ENCODE measurements at places on chromosomes 11 and 22.
A peak's percentile ranks its signal among the peaks of the same experiment; 100 is the strongest.

DNA sequence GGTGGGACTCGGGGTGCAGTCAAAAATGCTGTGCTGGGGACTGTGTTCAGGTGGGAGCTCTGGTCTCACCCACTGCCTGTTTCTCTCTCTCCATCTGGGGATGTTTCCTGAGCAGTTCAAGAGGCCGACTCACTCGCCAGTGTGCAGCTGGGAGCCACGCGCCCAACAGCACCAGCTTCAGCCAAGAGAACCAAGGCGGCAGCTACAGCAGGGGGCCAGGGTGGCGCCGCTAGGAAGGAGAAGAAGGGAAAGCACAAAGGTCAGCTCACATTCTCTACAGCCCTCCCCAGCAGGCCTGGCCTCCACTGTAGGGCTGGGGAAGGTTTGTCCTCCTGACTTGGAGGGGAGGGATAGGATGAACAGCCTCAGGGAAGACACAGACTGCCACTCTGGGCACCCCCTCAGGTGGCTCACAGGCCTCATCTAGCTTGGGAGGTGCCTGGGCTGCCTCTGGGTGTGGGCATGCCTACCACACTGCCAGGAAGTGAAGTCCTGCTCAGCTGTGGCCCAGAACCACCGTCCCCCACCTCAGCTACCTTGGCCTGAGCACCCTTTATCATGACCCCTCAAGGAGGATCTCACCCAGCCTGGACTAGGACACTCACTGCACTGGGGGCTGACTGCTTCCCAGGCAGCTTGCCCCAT, 13.0 kb downstream of the TUB start:
- DNase-seq = no peak

- no peak for DNase-seq
Measured at GRCh38 chr11:95175818-95176380, 55.1 kb downstream of the SESN3 start.

- peak; percentile 38 for DNase-seq
Measured at GRCh38 chr22:19607192-19608002, 83.2 kb upstream of the CLDN5 start.

DNA sequence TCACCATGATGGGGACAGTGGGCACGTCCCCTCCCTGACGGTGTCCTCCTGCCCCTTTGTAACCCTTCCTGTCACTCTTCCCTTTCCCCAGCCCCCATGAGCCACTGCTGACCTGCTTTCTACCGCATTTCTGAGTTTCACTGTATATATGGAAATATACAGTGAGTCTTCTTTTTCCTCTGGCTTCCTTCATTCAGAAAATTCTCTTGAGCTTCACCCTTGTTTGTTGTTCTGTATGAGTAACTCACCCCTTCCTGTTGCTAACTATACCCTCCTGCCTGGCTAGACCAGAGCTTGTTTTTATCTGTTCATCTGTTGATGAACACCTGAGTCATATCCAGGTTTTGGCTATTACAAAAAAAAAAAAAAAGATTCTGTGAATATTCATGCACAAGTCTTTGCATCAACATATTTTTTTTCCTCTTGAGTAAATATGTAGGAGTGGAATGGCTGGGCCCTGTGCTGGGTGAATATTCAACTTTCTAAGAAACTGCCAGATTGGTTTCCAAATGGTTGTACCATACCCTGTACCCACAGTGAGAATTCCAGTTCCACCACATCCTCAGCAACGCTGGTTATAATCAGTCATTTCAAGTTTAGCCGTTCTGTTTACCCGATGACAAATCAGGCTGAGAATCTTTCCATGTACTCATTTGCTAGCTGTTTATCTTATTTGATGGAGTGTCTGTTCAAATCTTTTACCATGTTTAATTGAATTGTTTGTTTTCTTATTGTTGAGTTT, 62.0 kb downstream of the IGF2 start:
- DNase-seq = peak; percentile 19

DNA sequence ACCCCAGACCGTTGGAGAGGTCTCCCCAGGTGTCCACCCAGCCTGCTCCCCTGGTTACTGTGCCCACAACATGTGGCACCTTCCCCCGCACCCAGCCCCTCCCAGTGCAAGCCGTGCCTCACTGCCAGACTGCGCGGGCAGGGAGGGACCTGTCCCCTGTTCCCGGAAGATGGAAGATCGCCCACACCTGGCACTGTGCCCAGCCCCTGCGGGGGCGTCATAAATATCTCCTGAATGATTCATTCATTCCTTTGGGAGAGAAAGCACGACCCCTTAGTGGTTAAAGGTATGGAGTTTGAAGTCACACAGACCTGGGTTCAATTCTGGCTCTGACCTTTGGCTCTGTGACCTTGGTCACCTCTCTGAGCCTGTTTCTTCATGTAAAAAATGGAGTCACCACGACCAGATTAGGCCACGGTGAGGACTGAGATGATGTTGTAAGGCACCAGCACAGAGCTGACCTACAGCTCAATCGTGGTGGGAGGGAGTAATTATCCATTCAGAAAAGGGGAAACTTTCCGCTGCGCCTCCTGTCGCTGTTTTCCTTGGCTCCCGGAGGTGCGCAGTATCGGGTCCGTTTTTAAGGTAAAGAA, 497 bp upstream of the SYT12 start:
- DNase-seq = no peak

GRCh38 chr11:86153439-86153838, 84.6 kb upstream of the PICALM start:
- DNase-seq = no peak

DNA sequence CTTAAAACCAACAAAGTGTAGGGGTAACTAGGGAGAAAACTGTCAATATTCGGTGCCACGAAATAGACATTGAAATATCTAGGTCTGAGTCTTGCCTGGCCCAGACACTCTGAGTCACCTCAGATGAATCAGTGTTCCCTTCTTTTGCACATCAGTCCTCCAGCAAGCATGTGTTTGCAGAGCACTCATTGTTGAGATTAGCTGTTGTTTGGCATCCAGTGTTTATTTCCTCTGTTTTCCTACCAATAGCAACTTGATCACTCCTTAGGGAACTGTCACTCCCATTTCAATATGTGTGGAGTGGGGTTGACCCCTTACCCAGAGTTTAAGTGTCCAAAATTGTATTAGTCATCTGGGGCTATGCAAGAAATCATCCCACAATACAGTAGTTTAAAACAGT, 4.7 kb upstream of the ASCC2 start:
- no peak for DNase-seq

DNA sequence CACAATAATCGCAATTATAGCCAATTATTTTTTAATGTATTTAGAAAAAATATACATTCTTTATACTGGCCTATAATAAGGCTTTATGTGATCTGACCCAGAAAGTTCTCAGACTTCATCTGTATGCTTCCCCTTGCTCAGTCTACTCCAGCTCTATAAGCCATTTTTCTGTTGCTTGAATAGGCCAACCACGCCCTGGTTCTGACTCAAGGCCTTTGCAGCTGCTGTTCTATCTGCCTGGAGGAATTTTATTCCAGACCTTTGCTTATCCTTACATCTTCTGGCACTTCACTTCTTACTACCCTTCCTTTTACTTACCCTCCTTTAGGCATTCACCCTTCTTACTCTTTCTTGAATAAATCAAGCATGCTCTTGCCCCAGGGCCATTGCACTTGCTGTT, 54.9 kb upstream of the PDE3B start:
- DNase-seq = no peak

- no peak for DNase-seq
Measured at GRCh38 chr11:114181752-114182151, 114.4 kb upstream of the NNMT start.

GRCh38 chr22:30206944-30207343, 39.6 kb downstream of the LIF start:
- DNase-seq = no peak

DNA sequence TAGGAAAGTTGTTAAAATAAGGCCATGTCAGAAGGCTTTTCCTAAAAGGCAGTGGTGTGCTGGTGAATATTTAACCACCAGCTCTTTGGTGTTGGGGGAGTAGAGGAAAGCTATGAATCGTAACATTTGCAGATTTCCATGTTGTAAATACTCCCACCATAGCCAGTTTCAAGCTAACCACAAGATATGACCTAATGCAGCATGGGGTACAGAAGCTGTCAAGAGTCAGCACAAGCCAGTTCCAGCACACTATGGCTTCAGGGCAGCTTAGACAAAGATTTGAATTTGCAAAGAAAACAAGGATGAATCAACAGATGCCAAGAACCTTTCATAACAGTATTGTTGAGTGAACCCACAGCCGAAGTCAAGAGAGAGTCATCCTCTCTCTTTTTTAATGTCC, 40.0 kb downstream of the COMMD9 start:
- DNase-seq = no peak

GRCh38 chr11:33861386-33861785, 30.5 kb downstream of the LMO2 start:
- DNase-seq = no peak

DNA sequence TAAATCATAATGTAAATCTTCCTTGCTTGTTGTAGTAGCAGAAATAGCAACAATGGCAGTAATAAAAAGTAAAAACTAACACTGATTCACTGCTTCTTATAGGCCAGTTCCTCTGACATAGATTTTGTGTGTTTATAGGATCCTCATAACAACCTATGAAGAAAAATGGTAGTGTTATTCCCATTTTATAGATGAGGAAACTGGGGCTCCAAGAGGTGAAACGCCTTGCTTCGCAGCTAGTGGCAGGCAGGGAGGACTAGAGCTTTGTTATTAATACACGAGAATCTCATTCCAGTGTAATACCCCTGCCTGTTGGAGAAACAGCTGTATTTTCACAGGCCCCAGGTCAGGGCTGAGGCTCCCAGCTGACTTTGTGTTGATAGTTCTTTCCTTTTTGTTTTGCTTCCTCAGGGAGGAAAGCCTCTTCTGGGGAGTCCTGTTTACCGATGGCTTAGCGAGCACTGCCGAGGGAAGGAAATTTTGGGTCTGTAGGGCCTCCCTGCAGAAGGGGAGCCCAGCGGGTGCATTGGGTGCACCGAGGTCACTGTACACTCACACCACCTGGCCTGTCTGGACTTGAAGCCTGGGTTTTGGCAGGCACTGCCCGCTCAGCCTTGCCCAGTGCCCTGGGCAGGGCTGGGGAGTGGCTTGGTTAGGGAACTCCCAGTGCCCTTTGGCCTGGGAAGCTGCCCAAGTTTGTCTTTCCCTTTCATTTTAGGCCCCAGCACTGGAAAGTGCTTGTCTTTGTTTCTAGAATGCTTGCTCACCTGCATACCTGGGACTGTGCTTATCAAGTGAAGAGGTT, 13.5 kb downstream of the KIAA1671 start:
- DNase-seq = no peak

GRCh38 chr11:44418456-44418830, 108.5 kb upstream of the ALX4 start:
- DNase-seq = no peak

- DNase-seq = peak; percentile 21
Measured at GRCh38 chr11:65468874-65469333, 29.9 kb upstream of the MALAT1 start.

DNA sequence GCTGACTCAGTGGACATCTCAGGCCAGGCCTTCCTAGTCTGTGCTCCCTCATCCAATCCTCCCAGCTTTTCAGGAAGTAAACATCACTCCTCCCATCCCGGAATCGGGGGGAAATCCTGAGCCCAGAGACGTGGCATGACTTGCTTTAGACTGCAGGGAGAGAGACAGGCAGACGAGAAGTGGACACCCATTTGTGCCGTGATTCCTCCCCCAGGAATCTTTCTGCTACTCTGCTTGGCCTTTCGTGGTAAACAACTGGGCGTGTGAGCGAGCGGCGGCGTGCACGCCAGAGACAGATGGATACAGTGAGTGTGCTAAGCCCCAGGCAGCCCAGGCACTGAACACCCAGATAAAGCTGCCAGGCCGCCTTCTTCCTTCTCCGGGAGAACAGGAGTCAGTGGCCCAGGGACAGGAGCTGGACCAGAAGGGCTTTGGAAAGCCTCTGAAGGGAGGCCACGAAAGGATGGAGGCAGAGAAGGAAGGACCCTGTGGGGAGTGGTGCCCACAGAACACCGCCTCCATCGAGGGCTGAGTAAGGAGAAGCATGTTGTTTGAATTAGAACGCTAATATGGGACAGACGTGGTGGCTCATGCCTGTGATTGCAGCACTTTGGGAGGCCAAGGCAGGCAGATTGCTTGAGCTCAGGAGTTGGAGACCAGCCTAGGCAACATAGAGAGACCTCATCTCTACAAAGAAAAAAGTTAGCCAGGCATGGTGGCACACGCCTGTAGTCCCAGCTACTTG, 53.0 kb upstream of the PRR5 start:
- DNase-seq = no peak

DNA sequence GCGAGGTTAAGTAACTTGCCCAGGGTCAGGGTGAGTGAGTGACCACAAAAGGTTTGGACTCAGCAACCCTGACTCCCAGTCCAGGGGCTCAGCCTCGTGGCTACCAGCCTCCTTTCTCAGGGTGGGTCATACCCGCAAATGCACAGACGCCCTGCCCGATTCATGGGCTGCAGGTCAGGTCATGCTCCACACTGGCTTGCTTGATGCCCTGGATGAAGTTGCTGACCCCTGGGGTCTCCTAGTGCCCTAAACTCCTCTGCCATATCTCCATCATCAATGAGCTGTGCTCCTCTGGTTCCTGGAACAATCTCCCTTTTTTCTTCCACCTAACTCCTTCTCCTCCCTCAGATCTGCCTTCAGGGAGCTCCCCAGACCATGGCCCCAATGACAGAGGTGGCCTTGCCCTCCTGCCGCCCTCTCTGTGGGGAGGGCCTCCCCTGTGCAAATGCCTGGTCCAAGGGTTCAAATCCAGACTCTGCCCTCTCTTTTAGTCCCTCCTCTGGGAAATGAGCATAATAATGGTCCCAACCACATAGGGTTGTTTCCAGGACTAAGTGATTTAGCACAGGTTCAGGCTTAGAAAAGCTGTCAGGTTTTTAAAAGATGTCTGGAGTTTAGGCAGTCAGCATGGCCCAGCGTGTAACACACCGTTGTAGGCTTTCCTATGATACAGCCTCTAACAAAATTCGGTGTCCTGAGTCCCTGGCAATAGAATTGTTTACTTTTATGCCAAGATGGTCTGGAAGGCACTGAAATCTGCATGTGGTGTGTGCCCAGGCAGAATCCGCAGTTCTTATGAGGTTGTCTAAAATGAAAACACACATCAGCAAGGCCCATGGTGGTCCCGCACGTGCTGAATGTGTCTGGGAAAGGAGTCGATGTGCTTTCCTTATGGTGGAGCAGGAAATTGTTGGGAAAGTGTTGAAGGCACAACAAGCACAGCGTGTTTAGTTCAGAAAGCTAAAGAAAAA, 63.6 kb downstream of the CD82 start:
- DNase-seq = no peak

GRCh38 chr11:111660822-111661221, 58.6 kb downstream of the SIK2 start:
- DNase-seq = no peak

- no peak for DNase-seq
Measured at GRCh38 chr11:74839446-74839845, 90.8 kb downstream of the RNF169 start.

DNA sequence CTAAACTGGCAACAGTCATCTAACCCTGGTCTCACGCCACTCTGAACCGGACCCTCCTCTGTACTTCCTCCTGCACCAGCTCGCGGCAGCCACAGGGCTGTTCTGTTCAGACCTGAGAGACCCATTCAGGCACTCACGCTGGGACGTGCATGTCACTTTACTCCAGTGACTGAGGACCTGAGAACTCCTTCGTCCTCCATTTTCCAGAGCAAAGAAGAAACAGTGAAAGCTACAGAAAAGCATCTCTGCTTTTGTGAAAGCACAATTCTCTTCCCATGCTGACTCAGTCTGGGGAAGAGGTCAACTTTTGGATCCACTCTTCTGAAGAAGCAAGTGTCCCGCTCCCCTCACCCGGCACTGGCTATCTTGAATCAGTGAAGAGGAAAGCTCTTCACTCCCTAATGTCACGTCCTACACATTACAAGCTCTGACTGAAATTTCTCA, 24.5 kb downstream of the PISD start:
- DNase-seq = no peak

GRCh38 chr11:376531-377173, 7.4 kb downstream of the B4GALNT4 start:
- DNase-seq = no peak

GRCh38 chr11:68199295-68199987, 13.7 kb downstream of the KMT5B start:
- no peak for DNase-seq

Data from stimulated activated CD4-positive, alpha-beta T cell treated with anti-CD3 and anti-CD28 coated beads, TNF-alpha, amount 100 ng/mL, for 48 hours (primary cell).